ENCODE measurements at places on chromosomes 2 and 18. TPM values are rescaled to one million over a fixed set of nuclear protein-coding genes. Genes with fewer than 3 reads are reported as not detected.

DNA sequence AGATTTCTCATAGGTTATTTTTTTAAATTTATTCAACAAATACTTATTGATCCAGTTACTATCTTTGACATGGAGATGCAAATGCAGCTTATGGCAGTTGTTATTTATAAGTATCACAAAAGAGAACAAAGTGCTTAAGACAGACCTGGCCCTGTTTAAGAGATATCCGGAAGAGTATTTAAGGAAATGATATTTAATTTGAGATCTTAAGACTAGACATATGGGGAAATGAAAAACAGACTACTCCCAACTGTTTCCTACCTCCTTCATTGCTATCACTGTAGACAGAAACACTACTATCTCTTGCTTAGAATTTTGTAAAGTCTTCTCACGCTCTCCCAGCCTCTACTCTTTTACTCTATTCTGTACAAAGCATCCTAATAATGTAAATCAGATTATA lies 36.0 kb downstream of the RPRD1A start:
- H3K27me3 ChIP-seq, result no peaks in the 10 kb centered on the region
- peaks cover 2% of the 10 kb centered on the region for H3K36me3 ChIP-seq
- no peak overlapping the region for H3K27ac ChIP-seq
- H3K4me1 ChIP-seq, result no peaks in the 10 kb centered on the region
- no peak for DNase-seq

- H3K27ac ChIP-seq, result no peak overlapping the region
- peak; percentile 51 for DNase-seq
- peaks cover under 1% of the 10 kb centered on the region for H3K27me3 ChIP-seq
- H3K36me3 ChIP-seq, result peaks cover 4% of the 10 kb centered on the region
- H3K4me3 ChIP-seq, result no peak overlapping the region
- peaks cover 5% of the 10 kb centered on the region for H3K4me1 ChIP-seq
Observed at GRCh38 chr2:31269087-31269486, 35.1 kb downstream of the EHD3 start.

DNA sequence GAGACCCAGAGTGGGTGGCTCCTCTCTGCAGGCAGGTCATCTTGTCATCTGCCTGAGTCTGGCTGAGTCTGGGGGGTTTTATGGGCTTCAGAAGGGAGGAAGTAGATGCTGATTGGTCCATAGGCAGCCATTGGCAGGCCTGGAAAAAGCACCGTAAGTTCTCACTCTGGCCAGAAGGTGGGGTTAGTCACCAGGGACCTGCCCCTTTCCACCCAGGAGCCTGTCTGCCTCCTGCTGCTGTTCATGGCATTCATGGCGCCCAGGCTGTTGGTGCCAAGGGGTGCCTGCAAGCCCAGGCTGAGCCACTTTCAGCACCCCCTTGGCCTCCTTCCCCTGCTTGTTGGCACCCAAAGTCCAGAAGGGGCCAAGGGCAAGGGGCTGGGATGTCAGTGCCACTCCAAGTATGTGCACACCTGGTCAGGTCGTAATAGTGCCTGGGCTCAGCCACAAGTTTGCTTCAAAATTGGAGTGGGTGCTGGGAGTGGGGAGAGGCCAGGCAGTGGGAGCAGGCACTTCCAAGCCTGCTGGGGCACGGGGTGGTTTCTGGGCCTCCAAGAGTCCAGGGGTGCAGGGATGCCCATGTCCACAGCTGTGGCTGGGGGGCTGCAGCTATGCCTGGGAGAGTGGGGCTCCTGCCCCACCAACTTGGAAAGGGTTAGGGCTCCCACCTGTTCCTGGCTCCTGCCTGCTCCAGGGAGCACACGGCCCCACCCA lies 178.1 kb downstream of the FAM210A start:
- H3K36me3 ChIP-seq, result no peaks in the 10 kb centered on the region
- no peaks in the 10 kb centered on the region for H3K4me1 ChIP-seq
- no peaks in the 10 kb centered on the region for H3K27me3 ChIP-seq
- no peak overlapping the region for H3K4me3 ChIP-seq
- H3K27ac ChIP-seq, result no peak overlapping the region
- no peak for DNase-seq

GRCh38 chr18:4817665-4818064 lies 362.6 kb upstream of the DLGAP1 start:
- no peak for DNase-seq
- no peaks in the 10 kb centered on the region for H3K27me3 ChIP-seq
- no peaks in the 10 kb centered on the region for H3K36me3 ChIP-seq
- no peak overlapping the region for H3K27ac ChIP-seq
- no peak overlapping the region for H3K4me3 ChIP-seq
- no peaks in the 10 kb centered on the region for H3K4me1 ChIP-seq

GRCh38 chr2:7952046-7952745 lies 729.7 kb upstream of the ID2 start:
- peaks cover 2% of the 10 kb centered on the region for H3K27me3 ChIP-seq
- H3K36me3 ChIP-seq, result no peaks in the 10 kb centered on the region
- H3K27ac ChIP-seq, result no peak overlapping the region

DNA sequence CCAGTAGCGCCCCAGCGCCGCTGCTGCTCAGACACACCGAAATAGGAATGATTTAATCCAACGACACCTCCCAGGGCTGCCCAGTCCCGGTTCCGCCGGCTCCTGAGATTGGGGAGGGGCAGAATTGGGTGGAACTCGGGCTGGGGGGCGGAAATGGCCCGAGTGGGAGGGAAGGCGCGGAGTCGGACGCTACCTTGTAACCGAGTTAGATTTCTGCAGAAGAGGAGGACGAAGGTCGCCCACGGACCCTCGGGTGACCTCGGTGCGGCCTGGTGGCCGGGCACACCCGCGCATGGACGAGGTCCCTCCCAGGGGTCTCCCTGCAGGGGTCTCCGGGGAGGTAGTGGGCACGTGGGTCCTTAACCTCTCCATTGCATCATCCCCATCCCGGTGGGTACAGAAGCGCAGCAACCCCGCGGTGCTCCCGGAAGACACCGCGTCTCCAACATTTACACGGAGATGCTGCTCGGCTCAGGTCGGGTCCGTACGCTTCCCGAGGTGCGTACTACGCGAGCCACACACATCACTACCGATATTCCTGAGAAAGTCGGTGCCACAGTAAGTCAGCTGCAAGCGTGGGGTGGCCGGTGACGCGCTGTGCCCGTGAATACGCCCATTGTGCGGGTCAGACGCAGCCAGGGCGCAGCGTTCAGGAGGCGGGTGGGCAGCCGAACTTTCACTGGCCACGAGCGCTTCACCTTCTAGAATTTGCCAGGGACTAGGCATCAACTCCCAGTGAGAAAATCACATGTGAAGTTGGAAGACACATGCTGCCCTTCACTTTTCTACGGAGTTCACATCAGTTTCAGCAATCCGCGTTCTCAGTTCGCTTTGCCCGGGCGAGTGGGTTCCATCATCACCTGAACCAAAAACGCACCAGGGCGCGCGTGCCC lies 3.0 kb downstream of the ZNF516 start:
- peaks cover 8% of the 10 kb centered on the region for H3K4me1 ChIP-seq
- no peaks in the 10 kb centered on the region for H3K36me3 ChIP-seq
- peak; percentile 52 for DNase-seq
- H3K27ac ChIP-seq, result peak overlapping the region; percentile 94
- peak overlapping the region; percentile 97 for H3K4me3 ChIP-seq

DNA sequence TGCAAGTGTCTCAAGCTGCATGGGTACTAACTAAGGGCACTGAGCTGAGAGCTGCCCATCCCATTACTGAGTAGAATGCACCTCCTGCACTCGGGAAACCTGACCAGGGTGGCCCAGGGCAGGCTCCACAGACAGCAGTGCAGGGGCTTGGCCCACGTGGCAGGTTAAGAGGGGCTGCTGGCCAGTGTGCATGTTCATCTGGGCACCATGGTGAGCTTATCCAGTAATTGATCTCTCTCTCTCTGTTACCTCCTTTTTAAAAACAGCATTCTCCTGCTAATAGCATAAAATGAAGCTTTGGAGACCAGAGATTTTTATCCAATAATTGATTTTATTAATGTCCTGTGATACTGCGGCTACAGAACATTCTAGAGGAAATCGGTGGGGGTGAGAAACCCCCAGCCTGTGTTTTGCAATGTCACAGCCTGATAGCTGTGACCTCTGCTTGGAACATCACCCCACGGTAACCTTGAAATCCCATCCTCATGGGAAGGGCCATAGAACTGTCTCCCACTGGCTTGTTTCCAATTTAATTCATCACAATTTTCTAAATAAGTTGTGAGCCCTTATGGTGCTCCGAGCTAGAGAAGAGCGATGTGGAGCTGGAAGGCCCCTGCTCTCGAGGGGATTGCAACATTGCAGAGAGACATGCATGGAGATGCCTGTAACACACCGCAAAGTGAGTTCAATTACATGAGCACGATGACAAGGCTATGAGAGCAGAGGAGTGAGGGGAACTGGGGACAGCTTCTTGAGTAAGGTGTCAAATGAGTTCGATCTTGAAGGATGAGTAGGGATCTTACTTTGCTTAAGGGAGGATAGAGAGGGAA lies 143.8 kb downstream of the GALNT14 start:
- no peaks in the 10 kb centered on the region for H3K36me3 ChIP-seq
- no peak for DNase-seq
- no peak overlapping the region for H3K4me3 ChIP-seq
- no peak overlapping the region for H3K27ac ChIP-seq
- no peaks in the 10 kb centered on the region for H3K27me3 ChIP-seq
- H3K4me1 ChIP-seq, result no peaks in the 10 kb centered on the region

- no peaks in the 10 kb centered on the region for H3K27me3 ChIP-seq
- H3K36me3 ChIP-seq, result no peaks in the 10 kb centered on the region
- no peaks in the 10 kb centered on the region for H3K4me1 ChIP-seq
- peak; percentile 8 for DNase-seq
- H3K27ac ChIP-seq, result no peak overlapping the region
- H3K4me3 ChIP-seq, result no peak overlapping the region
Observed at GRCh38 chr2:60411295-60411694, 142.2 kb downstream of the BCL11A start.

NAGK gene
- total RNA-seq, result 50.4 TPM

FAM237A gene
- total RNA-seq, result not detected

NPPC gene
- not detected for total RNA-seq

TCF4 gene
- total RNA-seq, result 57.6 TPM

Measured in fibroblast of lung (primary cell).